Lung (tissue), 17 donors: ENCODE measurements at places on chromosomes 7 and 10.
A peak's percentile ranks its signal among the peaks of the same experiment; 100 is the strongest.

GRCh38 chr10:129897871-129898626 lies 66.0 kb downstream of the EBF3 start:
- no peak overlapping the region for H3K4me3 ChIP-seq
- DNase-seq: no peak
- H3K27me3 ChIP-seq: peaks cover 69% of the 10 kb centered on the region
- H3K4me1 ChIP-seq: peaks cover 17% of the 10 kb centered on the region
- no peak overlapping the region for H3K27ac ChIP-seq
- no peaks in the 10 kb centered on the region for H3K36me3 ChIP-seq

- DNase-seq: peak; percentile 4
- H3K4me3 ChIP-seq: no peak overlapping the region
- no peaks in the 10 kb centered on the region for H3K36me3 ChIP-seq
- no peaks in the 10 kb centered on the region for H3K4me1 ChIP-seq
- no peaks in the 10 kb centered on the region for H3K27me3 ChIP-seq
- no peak overlapping the region for H3K27ac ChIP-seq
Measured at GRCh38 chr7:86600506-86601290, 43.0 kb upstream of the GRM3 start.

DNA sequence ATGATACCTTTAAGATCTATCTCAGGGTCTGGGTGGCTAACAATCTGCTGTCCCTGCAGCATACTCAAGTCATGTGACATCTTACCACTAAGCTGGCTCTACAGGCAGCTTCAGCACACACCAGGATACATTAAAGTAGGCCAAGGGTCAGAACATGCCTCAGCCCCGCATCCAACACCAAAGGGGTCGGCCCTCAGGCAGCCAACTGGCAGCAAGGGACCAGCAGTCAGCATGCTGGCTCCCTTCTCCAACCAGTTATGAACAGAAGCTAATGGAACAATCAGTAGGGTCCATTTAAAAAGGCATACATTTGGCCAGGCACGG lies 37.1 kb downstream of the FAM53B start:
- H3K27me3 ChIP-seq: no peaks in the 10 kb centered on the region
- H3K4me3 ChIP-seq: no peak overlapping the region
- peak overlapping the region; percentile 14 for H3K27ac ChIP-seq
- H3K36me3 ChIP-seq: peaks cover 14% of the 10 kb centered on the region
- DNase-seq: no peak
- peaks cover 52% of the 10 kb centered on the region for H3K4me1 ChIP-seq

DNA sequence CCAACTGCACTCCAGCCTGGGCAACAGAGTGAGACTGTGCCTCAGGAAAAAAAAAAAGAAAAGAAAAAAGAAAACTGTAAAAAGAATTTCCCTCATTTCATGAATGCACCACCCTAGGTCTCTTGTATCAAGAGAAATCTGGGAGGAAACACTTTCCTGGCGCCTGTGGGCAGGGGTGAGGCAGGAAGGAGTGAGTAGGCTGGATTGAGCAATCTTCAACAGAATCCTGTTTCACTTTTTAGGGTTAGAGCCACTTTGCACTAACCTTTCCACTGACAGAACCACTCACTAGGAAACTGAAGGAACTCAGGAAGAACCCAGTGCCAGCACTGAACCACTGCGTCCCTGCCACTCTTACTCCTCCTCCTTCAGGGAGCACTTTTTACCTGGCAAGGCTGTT lies 282.1 kb downstream of the CCDC3 start:
- no peaks in the 10 kb centered on the region for H3K4me1 ChIP-seq
- H3K4me3 ChIP-seq: no peak overlapping the region
- no peak for DNase-seq
- H3K36me3 ChIP-seq: no peaks in the 10 kb centered on the region
- H3K27ac ChIP-seq: peak overlapping the region; percentile 34

- peaks cover 6% of the 10 kb centered on the region for H3K4me1 ChIP-seq
- no peaks in the 10 kb centered on the region for H3K27me3 ChIP-seq
- H3K27ac ChIP-seq: no peak overlapping the region
- H3K4me3 ChIP-seq: no peak overlapping the region
Measured at GRCh38 chr7:29326864-29327263, 132.3 kb downstream of the CHN2 start.

GRCh38 chr10:128062881-128063563 lies 63.2 kb downstream of the MKI67 start:
- DNase-seq: no peak
- H3K4me1 ChIP-seq: peaks cover 5% of the 10 kb centered on the region
- H3K4me3 ChIP-seq: no peak overlapping the region
- H3K27me3 ChIP-seq: no peaks in the 10 kb centered on the region

GRCh38 chr10:110003524-110003885 lies 4.3 kb upstream of the ADD3 start:
- no peaks in the 10 kb centered on the region for H3K36me3 ChIP-seq
- no peaks in the 10 kb centered on the region for H3K27me3 ChIP-seq

DNA sequence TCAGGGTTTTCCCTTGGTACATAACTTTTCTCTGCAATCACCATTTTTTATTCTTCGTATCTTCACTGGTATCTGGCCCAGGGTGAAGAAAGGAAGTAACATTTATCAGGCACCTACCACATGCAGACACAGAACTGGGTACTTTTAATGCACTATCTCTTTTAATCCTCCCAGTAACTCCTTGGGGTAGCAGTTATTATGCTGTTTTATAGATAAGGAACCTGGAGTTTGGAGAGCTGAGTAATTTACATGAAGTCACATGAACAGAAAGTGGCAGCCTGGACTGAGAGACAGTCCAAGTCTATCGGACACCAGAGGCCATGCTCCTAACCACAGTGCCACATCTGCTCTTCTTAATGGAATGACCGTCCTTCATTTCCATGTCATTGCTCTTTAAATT lies 117.1 kb upstream of the PODXL start:
- no peak overlapping the region for H3K27ac ChIP-seq
- no peak for DNase-seq
- no peaks in the 10 kb centered on the region for H3K36me3 ChIP-seq
- no peaks in the 10 kb centered on the region for H3K4me1 ChIP-seq
- H3K4me3 ChIP-seq: no peak overlapping the region

GRCh38 chr10:111475720-111476119 lies 398.9 kb downstream of the ADRA2A start:
- H3K27ac ChIP-seq: no peak overlapping the region
- no peaks in the 10 kb centered on the region for H3K27me3 ChIP-seq
- H3K4me3 ChIP-seq: no peak overlapping the region
- no peak for DNase-seq

DNA sequence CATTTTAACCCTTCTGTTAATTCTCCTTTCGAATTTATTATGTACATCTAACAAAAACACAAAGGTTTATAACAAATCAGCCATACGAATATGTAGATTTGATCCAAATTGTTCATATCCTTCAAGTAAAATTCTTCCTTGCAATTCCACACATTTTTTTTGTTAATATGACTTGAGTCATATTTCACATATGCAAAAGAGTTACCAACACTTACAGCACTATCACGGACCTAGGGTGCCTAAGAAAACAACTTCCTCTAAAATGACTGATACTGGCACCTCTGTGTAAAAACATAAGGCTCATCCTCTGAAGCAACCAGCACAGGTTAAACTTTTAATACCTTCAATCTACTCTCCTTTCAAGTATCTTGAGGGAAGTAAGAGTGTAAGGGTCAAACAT lies 451.8 kb downstream of the SEMA3D start:
- no peak overlapping the region for H3K27ac ChIP-seq
- no peaks in the 10 kb centered on the region for H3K36me3 ChIP-seq
- H3K4me3 ChIP-seq: no peak overlapping the region
- DNase-seq: no peak
- no peaks in the 10 kb centered on the region for H3K4me1 ChIP-seq

DNA sequence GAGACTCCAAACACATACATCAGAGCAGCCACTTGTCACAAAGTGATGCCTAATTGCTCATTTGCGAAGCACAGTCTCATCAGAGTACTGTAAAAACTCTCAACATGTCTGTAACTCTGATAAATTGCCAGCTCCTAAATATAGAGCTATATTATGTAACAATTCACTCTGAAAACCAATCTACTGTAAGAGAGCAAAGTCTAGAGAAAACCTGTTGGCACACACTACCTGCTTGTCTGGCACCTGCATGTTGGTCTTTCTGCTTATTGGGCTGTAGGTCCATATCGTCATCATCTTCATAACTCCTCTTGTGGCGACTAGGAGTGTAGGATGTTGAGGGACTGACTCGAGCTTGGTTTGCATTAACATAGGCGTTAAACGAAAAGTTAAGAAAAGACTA lies 19.8 kb downstream of the MCMBP start:
- no peaks in the 10 kb centered on the region for H3K27me3 ChIP-seq
- H3K4me3 ChIP-seq: no peak overlapping the region
- peaks cover 19% of the 10 kb centered on the region for H3K36me3 ChIP-seq
- no peaks in the 10 kb centered on the region for H3K4me1 ChIP-seq
- H3K27ac ChIP-seq: no peak overlapping the region
- DNase-seq: no peak

DNA sequence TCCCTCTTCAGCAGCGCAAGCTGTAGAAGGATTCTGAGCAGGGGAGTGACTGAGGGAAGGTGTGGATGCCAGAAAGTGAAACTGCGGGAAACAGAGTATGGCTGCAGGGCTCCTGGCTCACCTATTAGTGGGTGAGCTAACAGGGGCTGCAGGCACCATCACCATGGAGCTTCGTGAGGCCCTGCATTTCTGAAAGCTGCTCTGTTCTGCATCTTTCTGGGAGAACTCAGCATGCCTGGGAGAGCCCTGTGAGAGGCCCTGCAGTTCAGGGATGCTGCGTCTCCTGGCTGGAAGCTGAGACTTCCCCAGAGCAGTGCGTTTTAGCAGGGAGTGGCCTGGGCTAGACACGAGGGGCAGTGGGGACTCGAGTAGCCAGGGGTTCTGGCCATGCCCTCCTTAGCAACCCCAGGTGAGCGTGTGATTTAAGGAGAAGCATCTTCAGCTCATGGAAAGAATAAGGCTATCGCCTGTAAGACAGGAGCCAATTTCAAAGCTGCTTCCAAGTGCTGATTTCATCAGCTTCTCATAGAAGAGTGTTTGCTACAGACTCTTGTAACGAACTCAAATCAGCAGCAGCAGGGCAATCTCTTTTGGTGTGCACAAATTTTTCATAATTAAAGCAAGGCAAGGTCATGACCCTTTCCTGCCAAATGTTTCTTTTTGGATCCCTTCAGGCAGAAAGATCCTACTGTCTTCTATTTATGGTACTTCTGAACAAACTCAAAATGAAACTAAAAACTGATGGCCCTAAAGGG lies 293.6 kb upstream of the ZNF32 start:
- H3K27me3 ChIP-seq: no peaks in the 10 kb centered on the region
- H3K36me3 ChIP-seq: no peaks in the 10 kb centered on the region
- H3K27ac ChIP-seq: no peak overlapping the region
- peaks cover 4% of the 10 kb centered on the region for H3K4me1 ChIP-seq

DNA sequence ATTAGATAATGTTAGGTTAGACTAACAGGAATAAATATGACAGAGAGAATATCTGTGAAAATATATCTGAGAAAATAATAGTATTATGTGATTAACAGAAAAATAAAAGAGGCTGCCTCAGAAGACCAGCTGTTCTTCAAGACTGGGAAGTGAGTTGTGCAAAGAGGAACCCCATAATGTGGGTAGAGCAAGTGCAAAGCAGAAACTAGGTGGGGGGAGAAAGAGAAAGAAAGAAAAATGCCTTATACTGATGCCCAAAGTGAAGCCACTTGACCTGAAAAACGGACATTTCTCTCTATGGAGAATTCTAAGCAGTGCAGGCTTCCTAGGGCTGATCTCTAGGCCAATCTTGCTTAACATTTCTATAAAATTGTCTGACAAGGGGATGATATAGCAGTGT lies 3.8 kb downstream of the NEBL start:
- H3K27ac ChIP-seq: no peak overlapping the region
- H3K36me3 ChIP-seq: no peaks in the 10 kb centered on the region
- H3K27me3 ChIP-seq: no peaks in the 10 kb centered on the region
- DNase-seq: no peak
- peaks cover 5% of the 10 kb centered on the region for H3K4me1 ChIP-seq

- H3K4me1 ChIP-seq: no peaks in the 10 kb centered on the region
- no peaks in the 10 kb centered on the region for H3K27me3 ChIP-seq
- no peak overlapping the region for H3K27ac ChIP-seq
- no peak overlapping the region for H3K4me3 ChIP-seq
- DNase-seq: no peak
- no peaks in the 10 kb centered on the region for H3K36me3 ChIP-seq
Measured at GRCh38 chr10:86152911-86153310, 213.7 kb downstream of the GRID1 start.

GRCh38 chr7:142461437-142461836 lies 203.6 kb upstream of the PRSS58 start:
- no peaks in the 10 kb centered on the region for H3K36me3 ChIP-seq
- no peak for DNase-seq
- H3K27me3 ChIP-seq: no peaks in the 10 kb centered on the region
- no peak overlapping the region for H3K4me3 ChIP-seq
- H3K4me1 ChIP-seq: no peaks in the 10 kb centered on the region
- no peak overlapping the region for H3K27ac ChIP-seq

DNA sequence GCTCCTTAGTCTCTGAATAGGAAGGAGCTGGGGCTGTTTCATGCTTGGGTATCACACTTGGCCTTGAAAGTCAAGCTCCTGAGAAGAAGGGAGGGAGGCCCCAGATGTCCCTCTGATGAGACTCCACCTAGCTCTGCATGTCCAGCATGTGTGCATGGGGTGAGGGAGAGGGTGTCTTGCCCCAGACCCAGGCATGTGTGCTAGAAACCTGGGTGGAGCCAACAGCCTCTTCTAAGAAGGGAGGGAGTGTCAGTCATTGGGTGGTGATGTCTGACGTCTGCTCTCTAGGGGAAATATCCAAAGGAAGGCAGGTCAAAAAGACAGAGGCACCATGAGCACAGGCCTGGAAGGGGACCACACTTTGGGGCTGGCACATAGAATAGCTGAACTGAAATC lies 159.0 kb downstream of the CDH23 start:
- H3K27ac ChIP-seq: no peak overlapping the region
- H3K36me3 ChIP-seq: no peaks in the 10 kb centered on the region
- no peak for DNase-seq
- no peaks in the 10 kb centered on the region for H3K4me1 ChIP-seq
- H3K27me3 ChIP-seq: no peaks in the 10 kb centered on the region

- DNase-seq: no peak
- no peaks in the 10 kb centered on the region for H3K27me3 ChIP-seq
- H3K4me1 ChIP-seq: peaks cover 16% of the 10 kb centered on the region
- H3K4me3 ChIP-seq: no peak overlapping the region
- H3K27ac ChIP-seq: no peak overlapping the region
- no peaks in the 10 kb centered on the region for H3K36me3 ChIP-seq
Measured at GRCh38 chr7:1917221-1918062, 247.4 kb downstream of the ELFN1 start.

DNA sequence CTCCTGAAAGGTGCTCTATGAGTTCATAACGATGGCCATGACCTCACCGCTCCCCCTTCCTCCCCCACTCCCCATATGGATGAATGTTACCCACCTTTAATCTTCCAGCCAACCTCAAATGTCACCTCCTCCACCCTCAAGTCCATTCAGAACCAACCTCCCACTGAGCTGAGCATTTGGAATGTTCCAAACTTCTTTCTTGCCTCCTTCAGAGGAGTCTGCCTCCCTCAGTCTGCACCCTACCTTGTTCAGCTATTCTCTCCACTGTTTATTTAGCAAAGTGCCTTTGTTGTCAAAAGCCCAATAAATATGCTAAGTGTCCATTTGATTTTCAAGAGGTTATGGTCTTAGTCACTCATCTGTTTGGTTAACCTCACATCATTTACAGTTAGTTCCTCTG lies 22.9 kb upstream of the MTPAP start:
- no peaks in the 10 kb centered on the region for H3K27me3 ChIP-seq
- no peak for DNase-seq
- no peaks in the 10 kb centered on the region for H3K36me3 ChIP-seq
- no peak overlapping the region for H3K4me3 ChIP-seq
- H3K4me1 ChIP-seq: peaks cover 9% of the 10 kb centered on the region

GRCh38 chr7:6139189-6139996 lies 108.2 kb downstream of the ANKRD61 start:
- H3K27me3 ChIP-seq: no peaks in the 10 kb centered on the region
- H3K36me3 ChIP-seq: peaks cover 26% of the 10 kb centered on the region
- no peak for DNase-seq
- no peaks in the 10 kb centered on the region for H3K4me1 ChIP-seq
- H3K27ac ChIP-seq: no peak overlapping the region
